ENCODE measurements at places on chromosomes 2 and 18.

- no peak for DNase-seq
These were observed 160.2 kb upstream of the CCDC68 start for GRCh38 chr18:55119434-55119833.

- DNase-seq, result no peak
These were observed 96.4 kb upstream of the NOL4 start for GRCh38 chr18:34321066-34321465.

GRCh38 chr18:63144748-63145147, 174.8 kb downstream of the BCL2 start:
- no peak for DNase-seq

DNA sequence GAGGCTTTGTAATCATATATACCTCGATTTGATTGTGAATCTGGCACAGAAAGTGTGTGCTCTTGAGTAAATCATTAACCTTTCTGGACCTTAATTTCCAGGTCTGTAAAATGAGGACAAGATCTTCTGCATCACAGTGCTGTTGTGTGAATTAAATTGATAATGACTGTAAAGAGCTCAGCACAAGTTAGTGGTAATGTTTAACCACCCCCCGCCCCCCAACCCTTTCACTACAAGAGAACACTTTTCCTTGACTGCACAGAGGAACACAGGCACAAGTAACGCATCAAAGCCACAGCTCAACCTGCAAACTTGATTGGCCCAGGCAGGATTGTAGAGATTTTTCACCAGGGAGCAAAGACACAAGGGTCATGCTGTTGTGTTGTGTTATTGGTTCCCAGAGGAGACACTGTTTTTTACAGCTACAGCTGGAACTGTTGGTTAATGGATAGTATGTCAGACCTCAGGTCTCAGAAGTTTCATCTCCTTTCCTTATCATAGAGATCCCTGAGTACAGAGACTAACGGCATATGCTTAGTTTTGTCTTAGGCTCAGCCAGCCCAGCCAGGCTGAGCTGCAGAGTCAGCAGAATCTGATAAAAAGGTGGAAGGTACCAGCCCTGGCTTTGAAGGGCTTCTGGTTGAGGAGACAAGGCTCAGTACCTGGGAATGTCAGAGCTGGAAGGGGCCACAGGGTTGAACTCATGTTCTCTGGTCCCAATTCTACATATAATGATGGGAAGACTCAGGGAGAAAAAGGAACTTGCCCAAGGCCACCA, 10.6 kb downstream of the SETBP1 start:
- no peak for DNase-seq

- no peak for DNase-seq
These were observed 196.6 kb upstream of the SALL3 start for GRCh38 chr18:78782951-78783563.

DNA sequence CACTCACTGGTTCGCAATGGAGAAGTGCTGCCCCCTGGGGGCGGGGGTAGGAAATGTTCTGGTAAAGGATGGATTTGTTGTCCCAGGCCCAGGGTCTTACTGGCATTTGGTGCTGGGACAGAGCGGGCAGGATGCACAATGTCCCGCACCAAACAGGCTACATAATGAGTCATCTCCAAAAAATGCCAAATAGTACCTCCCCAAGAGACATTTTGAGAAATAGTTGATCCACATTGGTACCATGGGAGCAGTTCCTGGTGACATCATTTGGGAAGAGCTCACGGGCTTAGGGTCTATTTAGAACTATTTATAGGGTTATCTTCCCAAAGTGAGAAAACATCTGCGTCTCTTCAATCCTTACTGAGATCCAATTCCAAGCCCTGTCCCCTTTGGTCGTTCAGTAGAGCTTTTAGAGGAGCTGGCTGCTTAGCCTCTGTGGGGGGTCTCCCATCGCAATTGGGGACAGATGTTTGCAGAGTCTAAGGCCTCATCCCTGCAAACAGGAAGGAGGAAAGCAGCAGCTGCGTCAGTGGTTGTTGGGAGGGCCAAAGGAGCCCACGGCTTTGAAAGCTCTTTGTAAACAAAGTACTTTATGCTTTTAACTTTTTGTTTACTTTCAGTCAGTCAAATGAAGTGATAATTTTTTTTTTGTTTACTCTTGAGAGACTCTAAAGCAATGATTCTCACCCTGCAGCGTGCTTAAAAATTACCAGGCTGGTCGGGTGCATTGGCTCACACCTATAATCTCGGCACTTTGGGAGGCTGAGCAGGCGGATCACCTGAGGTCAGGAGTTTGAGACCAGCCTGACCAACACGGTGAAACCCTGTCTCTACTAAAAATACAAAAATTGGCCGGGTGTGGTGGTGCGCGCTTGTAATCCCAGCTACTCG, 49.3 kb downstream of the GREB1 start:
- no peak for DNase-seq

DNA sequence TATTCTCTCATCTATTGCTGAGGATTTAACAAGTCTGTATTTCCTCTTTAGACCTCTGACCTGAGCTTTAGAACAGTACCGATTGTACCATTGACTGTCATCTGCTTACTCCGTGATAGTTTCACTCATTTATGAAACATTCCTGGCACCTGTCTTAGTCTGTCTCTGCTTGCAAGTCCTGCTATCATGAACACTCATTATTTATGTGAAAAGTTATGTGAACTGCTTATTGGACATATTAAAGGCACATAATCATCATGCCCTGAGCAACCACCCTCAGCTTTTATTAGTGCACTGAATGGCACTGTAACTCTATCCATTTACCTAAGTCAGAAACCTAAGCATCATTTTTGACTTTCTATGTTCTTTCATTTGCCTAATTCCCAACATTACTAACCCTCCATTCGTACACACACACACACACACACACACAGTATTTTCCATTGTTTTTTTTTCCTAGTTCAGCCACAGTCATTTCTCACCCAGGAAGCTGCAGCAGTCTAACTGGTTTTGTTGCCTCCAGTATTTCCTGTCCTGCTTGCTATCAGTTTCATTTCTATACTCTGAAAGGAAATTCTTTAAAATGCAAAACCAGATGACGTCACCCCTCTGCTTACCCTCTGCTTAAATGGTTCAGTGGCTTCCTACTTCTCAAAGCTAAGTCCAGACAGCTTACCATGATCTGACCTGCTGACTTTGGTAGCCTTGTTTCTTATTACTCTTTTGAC, 146.1 kb downstream of the HAUS1 start:
- no peak for DNase-seq

GRCh38 chr2:74915743-74916142, 42.7 kb upstream of the POLE4 start:
- no peak for DNase-seq

- no peak for DNase-seq
These were observed 1.4 kb downstream of the ARID5A start for GRCh38 chr2:96537734-96538486.

- DNase-seq, result no peak
These were observed 175.4 kb upstream of the SPRED2 start for GRCh38 chr2:65607662-65608305.

DNA sequence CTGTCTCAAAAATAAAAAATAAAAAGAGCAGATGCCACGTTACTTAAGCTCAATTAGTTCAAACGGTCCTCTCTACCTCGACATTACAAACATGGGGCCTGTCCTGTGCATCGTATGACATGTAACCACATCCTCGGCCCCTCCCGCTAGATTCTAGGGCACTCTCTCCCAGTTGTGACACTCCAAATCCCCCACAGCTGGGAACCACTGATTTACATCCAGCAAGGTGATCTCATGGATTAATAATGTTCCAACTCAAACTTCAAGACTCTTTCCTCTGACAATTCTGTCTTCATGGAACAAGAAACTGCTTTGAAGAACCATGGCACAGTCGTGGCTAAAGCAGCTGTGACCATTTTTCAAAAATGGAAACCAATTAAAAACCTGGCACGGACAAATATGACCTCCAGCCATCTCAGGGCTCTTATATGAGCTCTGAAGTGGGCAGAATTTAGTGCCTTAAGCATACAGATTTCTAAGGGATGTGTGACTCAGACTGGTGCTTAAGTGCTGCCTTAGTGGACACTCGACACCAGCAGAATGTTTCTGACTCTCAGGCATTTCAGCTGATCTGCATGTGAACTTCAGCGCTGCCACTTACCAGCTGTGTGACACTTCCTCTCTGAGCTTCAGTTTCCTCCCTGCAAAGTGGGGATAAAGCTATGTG, 31.7 kb upstream of the ASAP2 start:
- DNase-seq, result no peak

GRCh38 chr2:239114119-239114581, 266.3 kb downstream of the TWIST2 start:
- DNase-seq, result no peak
